ENCODE measurements at places on chromosomes 5 and 9.
A peak's percentile ranks its signal among the peaks of the same experiment; 100 is the strongest.

GRCh38 chr5:74717596-74717995 lies 32.6 kb downstream of the HEXB start:
- no peak for DNase-seq

- no peak for DNase-seq
These were observed 69.7 kb downstream of the GRAMD2B start for GRCh38 chr5:126492939-126493338.

DNA sequence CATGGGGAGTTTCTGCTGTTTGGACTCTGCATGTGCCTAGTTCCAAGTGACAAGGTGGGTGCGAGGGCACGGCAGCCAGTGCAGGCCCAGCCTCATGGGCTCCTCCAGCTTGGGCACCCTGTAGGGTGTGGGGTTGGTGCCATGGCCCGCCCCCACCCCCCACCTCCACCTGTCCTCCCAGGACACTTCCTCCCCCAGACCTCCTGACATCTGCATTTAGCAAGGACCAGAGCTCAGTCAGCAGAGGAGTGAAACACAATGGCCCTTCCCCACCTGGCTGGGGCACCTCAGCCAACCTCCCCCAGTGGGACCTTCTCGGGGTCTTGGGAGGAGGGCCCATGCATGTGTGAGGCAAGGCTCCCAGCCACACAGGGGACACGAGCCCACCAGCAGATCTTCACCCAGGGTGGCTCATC lies 1.9 kb upstream of the NKD2 start:
- DNase-seq: no peak

- no peak for DNase-seq
These were observed at the start of gene PCDHGB3 for GRCh38 chr5:141369994-141370848. PCDHGB3 (plus strand) TSS chr5:141370242; CDS start chr5:141370395, 153 bp downstream.

- DNase-seq: no peak
These were observed 30.4 kb downstream of the SETX start for GRCh38 chr9:132324425-132324824.

- no peak for DNase-seq
These were observed 20.4 kb upstream of the PIK3R1 start for GRCh38 chr5:68195137-68195536.

DNA sequence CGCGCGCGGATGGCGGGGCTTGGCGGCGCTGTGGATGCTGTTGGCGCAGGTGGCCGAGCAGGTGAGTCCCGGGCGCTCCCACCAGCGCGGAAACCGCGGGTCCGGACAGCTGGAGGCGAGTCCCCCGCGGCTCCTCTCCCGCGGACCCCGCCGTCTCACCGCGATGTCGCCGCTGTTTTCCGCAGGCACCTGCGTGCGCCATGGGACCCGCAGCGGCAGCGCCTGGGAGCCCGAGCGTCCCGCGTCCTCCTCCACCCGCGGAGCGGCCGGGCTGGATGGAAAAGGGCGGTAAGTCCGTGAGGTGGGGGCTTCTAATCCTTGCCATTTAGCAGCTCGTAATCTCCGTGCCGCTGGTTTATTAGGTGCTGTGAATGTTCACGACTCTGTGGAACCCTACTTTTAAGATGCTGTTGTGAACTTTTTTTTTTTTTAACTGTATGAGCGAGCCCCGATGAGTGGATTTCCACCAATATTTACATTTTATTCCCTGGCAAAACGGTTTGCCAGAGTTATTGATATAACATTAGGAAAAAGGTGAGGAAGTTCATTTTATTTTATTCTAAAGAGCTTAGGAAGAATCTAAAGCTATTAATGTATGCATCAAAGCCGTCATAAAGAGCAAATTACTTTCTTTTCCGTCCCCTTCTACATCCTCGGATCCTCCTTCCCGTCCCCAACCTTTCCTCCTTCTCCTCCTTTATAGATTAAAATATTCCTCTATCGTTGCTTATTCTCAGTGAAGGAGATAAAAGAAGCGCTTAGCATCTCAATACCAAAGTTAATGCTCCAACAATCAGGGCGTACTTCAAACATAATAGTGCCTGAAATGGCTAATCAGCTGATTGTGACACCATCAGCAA lies 579 bp downstream of the ADAMTS16 start:
- peak; percentile 52 for DNase-seq

DNA sequence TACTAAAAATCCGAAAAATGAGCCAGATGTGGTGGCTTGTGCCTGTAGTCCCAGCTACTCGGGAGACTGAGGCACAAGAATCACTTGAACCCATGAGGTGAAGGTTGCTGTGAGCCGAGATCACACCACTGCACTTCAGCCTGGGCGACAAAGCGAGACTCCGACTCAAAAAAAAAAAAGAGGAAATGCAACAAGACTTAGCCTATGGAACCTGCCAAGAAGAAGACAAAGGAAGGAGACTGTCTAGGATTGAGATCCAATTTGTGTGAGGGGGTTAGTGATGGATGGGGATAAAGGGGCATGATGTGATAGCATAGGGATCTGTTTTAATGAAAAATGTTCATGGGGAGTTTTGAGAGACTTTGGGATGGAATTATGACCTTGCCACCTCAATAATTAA lies 72.9 kb downstream of the RAB24 start:
- DNase-seq: no peak

GRCh38 chr9:108125625-108126024 lies 636.1 kb upstream of the KLF4 start:
- no peak for DNase-seq

DNA sequence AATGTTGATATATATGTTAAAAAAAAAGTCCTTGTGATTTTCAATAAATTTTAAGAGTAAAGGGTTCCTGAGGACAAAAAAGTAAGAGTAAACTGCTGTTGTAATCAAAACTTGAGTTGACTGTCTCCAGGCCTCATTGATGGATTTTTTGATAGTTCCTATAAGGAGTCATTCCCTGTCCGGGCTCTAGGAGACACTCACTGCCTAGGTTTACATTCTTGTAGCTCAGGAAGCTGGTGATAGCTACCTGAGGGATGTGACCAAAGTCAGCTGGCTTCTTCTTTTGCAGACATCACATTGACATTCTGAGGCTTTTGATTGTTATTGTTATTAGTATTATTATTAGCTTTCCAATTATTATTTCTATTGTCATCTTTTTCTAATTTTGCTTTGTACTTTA lies 116.5 kb upstream of the FBXL7 start:
- no peak for DNase-seq

GRCh38 chr5:56405116-56405908 lies 172.2 kb upstream of the ANKRD55 start:
- DNase-seq: no peak

- no peak for DNase-seq
These were observed 79.8 kb upstream of the SPATA31D4 start for GRCh38 chr9:81848472-81848871.

DNA sequence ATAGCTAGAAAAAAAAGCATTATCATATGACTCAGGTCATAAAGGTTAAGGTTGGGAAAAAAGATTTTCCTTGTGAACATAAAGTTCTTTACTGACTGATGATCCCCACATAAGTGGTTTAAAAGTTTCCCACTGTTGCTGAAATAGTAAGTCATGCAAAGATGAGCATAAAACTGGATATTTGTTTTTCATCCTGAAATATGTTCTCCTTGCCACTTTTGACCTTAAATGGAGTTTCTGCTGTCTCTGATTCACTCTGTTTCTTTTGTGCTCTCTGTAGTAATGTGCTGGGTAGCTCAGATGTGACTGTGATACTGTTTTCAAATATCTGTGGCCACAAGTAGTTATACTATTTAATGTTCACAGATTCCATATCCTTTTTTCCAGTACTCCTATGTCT lies 162.5 kb upstream of the GAS1 start:
- no peak for DNase-seq

- no peak for DNase-seq
These were observed 629.5 kb downstream of the KCTD16 start for GRCh38 chr5:144800169-144800568.

- no peak for DNase-seq
These were observed 372.9 kb downstream of the OSTF1 start for GRCh38 chr9:75461183-75461582.

DNA sequence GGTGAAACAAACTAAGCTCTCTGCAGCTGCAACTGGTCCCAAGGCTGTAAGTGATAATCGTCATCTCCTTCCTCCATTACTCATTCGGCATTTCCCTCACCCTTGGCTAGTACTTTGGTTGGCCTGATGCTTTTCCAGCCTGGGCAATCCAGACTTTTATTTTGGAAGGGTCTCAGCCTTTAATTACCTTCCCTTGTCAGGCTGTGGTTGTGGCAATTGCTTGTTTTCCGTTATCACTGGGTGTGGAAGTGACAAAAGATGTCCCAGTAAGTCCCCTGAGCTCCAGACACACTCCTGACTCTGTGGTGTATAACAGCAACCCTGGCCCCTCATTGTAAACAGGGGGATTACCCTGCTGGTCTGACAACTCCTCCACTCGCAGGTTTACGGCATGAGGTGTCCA lies 6.3 kb upstream of the FAF2 start:
- DNase-seq: no peak

DNA sequence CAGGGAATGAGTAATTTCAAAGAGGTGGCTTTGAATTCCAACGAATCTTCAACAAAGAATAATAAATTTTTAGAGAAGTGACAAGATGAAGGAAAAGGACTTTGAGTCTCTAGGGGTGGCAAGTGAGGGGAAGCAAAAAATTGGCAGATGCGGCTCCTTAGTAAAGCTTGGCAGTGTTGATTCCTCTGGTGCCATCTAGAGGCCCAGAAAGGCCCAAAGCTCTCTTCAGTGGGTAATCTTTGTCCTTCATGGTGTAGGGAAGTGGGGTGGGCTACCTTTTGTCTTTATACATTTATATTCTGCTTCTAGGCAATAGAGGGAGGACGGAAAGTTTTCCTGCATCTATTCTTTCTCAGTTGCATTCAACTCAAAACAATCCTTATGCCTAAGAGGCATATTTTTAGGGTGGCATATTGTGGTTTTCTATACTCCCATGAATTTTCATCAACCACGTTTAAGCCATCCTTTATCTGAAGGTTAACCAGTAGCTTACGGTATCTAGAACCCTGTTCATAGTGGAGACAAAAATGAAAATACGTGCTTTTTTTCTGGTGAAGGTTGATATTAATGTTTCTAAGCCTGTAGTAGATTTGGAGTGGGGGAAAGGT lies 17.5 kb upstream of the ROPN1L start:
- DNase-seq: peak; percentile 10

DNA sequence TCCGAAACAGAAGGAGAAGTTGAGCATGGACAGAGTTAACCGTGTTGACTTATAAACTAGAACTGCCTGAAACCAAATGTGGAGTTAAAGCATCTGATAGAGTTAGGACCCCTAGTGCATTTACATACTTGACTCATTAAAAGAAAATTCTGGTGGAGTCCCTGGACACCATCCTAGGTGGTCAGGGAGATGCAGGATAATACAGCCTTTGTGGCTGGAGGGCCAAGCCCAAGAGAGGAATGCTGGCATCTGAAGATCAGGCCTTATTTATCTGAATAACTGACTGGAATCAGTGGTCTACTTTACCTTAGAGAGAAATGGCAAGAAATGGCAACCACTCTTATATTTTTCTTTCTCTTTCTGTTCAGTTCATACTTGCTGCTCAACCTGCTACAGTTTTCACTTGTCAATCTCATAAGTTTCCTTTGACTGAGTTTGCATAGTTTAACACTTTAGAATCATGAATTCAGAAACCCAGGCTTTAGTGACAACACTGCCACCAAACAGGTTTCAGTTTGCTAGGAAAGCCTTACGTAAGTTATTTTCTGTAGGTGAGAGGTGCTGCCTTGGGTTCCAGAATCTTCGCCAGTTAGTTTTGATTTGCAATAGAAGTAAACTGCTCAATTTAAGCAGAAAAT lies 10.2 kb downstream of the CMYA5 start:
- no peak for DNase-seq

- DNase-seq: no peak
These were observed 57.1 kb downstream of the SLC22A5 start for GRCh38 chr5:132426525-132427138.

- DNase-seq: no peak
These were observed 104.4 kb upstream of the GNA14 start for GRCh38 chr9:77752554-77752953.

DNA sequence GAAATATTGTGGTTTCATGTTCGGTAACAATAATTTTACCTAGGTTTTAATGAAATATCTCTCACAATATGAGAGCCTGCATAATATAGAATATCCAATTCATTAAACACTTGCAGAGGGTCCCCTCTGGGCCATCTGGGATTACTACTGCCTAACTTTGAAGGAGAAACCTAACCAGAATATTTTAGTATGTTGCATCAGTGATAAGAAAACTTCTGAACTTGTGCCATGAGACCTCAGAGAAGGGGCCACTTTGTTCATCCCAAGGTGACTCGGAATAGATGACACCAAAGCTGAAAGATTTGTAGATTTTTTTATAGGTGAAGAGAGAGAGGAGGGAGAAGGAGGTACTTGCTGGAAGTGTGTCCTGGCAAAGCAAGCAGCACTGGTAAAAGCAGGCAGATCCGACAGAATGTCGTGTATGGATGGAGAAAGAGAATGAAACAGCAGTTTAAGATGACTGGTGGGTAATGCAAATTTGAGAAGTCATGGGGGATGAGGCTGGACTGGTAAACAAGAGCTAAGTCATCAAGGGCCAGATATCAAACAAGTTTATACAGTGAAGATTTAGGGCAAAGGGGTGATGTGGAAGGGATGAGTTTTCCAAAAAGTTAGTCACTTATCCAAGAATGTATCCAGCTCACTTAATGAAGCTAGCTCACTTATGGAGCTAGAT lies 372.3 kb downstream of the ADGRV1 start:
- DNase-seq: no peak

- no peak for DNase-seq
These were observed 194.5 kb downstream of the ARL15 start for GRCh38 chr5:54115735-54116403.

GRCh38 chr5:126594748-126595485 lies at the start of gene ALDH7A1:
ALDH7A1 (minus strand) TSS chr5:126595219; CDS start chr5:126595198, 21 bp downstream.
- DNase-seq: peak; percentile 73

- DNase-seq: no peak
These were observed 129.6 kb downstream of the EPB41L4A start for GRCh38 chr5:112289465-112289864.

GRCh38 chr5:8981016-8981415 lies 564.9 kb downstream of the SEMA5A start:
- DNase-seq: no peak

DNA sequence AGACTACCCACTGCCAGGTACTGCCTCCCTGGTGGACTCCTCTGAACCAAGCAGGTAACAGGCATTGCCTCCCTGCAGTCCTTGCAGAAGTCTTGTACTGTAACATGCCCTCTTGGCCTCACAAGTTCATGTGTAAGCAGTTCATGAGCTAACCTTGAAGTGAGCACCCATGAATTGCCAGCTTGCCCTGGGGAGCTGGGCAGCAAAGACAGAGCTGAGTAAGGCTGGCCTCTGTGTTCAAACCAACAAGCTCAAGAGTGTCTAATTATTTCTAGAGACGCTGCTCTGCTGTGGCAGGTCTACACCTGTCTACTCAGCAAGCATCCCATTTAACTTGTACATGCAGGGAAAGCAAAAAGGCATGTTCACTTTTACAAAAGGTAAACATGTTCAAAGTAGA lies 113.5 kb downstream of the FEM1C start:
- DNase-seq: no peak

- DNase-seq: no peak
These were observed 539.7 kb downstream of the ACTL7B start for GRCh38 chr9:108316066-108316465.

DNA sequence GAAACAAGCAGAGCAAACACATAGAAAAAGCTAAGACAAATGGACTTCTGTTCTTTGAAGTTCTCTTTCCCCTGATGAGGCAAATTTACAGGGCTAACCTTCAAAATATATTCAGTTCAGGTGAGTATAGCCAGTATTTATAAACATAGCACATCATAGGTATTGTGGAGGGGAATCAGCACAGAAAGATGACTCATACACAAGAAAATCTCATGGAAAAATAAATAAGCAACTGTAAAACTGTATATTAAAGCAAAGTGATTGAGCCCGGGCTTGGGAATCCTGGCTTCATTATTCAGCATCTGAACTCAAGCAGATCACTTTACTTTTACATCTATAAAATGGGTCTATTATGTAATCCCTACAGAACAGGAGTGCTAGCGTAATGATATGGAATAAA lies 173.5 kb upstream of the PAPPA start:
- no peak for DNase-seq

Measured in C1 segment of cervical spinal cord (tissue), 14 donors.